Stimulated activated CD8-positive, alpha-beta memory T cell treated with anti-CD3 and anti-CD28 coated beads, Interleukin-4, amount 100 ng/mL, for 4 hours (primary cell): ENCODE measurements at places on chromosomes 4 and X.

GRCh38 chr4:5710961-5711478 lies at the start of gene EVC:
Gene EVC, plus strand, starts transcription at chr4:5711201. Its CDS starts 180 bp downstream, at chr4:5711381.
- DNase-seq = no peak

DNA sequence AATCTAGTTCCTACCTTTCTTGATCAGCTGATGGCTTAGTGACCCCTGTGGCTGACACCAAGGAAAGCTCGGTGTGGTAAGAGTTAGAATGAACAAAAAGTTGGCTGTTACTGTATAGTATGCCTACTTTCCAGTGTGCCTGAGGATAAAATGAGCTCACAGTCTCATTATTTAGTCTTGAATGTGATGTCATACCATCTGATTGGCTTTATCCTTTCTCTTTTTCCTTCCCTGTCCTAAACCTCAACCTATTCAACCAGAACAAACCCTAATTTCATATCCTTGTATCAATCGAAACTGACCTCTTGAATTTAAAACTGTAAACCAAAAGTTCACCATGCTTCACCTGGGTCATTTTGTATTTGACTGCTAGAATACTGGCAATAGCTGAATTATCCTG lies 156.4 kb downstream of the PPARGC1A start:
- no peak for DNase-seq

DNA sequence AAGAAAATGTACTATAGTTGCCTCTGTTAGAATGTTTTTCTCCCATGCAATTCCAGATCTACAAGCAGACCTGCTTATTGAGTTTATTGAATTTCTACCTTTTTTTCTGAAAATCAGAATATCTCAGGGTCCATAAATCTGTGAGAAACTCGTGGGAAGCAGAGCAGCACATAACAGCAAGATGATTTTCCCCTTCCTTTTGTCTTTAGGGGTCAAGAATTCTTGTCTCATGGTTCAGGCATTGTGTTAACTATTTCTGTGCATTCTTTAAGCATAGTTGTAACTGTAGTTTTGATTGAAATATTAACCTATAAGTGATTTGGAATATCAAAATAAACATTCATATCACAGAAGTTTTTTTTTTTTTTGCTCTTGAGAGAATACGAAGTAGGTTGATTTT lies 11.4 kb downstream of the EDNRA start:
- no peak for DNase-seq

DNA sequence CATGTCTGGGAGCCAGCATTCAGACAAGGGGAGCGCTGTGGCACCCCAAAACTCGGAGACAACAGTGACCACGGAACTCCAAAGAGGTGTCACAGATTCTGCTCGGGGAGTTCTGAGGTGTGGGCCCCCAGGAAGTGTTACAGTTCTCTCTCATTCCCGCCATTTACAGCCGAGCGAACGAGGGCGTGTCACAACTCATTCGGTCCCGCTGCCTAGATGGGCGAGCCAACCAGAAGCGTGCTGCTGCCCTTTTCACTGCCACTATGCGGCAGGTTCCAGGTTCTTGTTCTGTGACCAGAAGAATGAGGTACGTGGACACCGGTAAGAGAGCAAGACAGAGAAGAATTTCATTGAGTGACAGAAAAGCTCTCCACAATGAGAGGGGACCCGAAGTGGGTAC lies 1370.6 kb upstream of the AGA start:
- no peak for DNase-seq

DNA sequence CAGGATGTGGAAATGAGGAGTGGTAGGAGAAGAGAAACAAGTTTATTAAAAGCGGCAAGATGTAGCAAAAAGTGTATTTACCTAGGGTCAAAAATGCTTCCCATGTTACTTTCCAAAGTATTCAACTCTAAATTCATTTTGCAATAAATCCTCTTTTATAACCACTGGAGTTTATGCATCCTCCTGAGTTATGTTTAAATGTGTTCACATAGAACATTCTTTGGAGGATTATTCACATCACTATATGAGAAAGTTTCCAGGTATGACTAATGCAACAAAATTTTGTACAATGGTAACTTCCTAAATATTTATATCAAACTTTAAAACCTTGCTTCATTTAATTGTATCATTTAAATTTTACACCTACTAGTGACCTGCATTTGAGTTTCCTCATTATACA lies 870.6 kb upstream of the SLIT2 start:
- no peak for DNase-seq

DNA sequence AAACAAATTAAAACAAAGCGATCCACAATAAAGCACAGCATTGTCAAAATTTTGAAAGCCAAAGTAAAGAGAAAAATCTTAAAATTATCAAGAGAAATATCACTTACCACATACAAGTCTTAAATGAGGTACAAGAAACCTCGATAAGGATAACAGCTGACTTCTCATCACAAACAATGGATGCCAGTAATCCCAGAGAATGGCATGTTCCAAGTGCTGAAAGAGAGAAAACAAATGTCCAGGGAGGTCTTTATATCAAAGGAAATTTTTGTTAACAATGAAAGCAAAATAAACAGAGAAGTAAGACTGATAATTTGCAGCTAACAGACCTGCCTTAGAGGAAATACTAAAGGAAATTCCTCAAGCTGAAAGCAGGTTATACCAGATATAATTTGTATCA lies 460.4 kb upstream of the HS3ST1 start:
- no peak for DNase-seq

DNA sequence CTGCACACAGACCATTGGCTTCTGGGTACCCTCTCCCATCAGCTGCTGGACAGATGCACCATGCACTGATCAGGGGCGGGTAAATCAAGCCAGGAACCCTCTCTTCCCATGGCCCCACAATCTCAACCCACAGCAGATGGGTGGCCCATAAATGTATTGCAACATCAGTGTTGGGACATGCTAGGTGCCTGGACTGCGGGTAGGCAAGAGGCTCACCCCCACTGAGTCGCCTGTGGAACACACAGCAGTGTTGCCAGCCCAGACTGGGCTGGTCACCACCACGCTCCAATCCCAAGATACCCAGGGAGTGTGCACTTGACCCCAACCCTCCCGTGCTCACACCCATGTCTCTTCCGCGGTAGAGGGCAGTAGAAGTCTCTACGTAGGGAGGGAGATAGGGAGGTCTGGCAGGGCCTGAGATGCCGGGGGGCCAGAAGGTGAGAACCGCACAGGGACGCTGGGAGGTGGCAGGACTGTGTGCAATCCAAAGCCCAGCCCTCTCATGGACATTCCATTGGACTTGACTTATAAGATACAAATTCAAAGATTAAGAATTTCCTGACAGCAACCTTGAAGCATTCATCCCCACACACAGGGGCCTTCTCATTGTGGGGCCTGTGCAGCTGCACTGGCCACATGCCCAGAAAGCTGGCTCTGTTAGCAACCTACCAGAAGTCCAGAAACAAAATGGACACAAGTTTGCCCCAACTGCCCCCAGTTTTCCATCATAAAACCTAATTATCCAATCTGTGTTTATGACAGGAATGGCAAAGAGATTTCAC lies 183.7 kb downstream of the NSUN7 start:
- DNase-seq = no peak

GRCh38 chrX:124441971-124442590 lies 95.7 kb downstream of the SH2D1A start:
- no peak for DNase-seq

DNA sequence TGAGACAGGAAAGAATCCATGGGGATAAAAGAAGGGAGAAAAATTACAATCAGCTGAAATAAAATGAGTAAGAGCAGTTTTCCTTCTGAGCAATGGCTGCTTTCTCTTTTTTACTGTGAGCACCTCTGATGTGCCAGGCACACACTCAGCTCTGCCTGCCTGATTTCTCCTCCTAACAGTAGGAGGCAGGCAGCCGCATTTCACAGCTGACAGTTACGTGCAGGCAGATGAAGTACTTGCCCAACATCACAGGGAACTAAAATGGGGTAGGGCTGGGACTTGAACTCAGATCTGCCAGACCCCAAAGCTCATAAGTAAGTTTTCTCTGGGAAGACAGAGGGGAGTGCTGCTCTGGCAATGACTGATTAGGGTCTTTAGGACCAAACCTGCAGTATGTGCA lies 54.6 kb downstream of the C4orf50 start:
- no peak for DNase-seq

- peak; percentile 19 for DNase-seq
These were observed at the start of gene COX7B for GRCh38 chrX:77899081-77899828. Gene COX7B, plus strand, starts transcription at chrX:77899468. Its CDS starts 86 bp downstream, at chrX:77899554.

DNA sequence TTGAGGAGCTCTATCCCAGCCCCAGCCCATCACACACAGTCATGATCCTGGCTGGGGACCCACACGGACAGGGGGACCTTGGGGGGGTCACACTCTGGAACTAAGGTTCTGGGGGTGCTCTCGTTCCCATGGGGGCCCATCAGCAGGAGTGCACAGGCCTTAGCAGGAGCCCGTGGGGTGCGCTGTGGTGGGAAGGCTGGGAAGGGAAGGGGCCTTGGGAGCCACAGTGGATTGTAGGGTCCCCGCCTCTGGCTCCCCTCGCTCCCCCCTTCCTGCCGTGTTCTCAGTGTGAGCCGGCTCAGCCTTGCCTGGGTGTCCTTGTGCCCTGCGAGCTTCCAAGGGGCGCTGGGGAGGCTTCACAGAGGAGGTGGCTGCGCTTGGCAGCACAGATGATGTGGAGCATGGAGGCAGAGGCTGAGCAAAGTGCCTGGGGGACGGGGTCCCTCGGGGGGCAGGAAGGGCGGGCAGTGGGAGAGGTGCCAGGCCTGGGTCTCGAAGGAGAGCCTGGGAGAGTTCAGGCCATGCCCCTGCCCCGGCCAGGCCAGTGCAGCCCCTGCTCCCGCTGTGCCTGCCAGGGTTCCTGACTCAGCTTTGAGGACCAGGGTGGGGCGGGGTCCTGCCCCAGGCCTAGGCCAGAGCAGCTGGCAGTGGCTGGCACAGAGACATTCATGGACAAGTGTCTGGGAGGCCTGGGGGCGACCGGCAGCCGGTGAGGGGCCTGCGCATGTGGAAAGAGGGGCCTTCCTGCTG lies 5.5 kb upstream of the HGFAC start:
- DNase-seq = no peak

GRCh38 chrX:44265559-44265958 lies 77.9 kb downstream of the EFHC2 start:
- DNase-seq = no peak

DNA sequence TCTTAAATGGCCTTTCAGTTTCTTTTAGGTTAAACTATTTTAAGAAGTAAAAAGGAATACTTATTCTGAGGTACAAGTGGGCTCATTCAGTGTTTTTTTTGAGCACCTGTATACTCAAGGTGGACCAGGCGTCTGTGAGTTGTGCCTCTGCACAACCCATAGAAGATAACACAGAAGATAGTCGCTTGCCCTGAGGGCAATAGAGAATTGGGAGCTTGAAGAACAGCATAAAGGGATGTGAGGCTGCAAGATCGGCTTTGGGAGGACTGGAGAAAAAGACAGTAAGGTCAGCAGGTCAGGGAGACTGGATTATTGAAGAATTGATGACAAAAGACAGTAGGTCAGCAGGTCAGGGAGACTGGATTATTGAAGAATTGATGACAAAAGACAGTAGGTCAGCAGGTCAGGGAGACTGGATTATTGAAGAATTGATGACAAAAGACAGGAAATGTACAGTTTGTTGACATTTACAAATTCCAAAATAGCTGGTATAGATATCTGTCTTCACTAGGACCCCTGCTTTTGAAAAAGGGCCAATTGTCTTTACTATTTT lies 3.1 kb downstream of the CPE start:
- no peak for DNase-seq

DNA sequence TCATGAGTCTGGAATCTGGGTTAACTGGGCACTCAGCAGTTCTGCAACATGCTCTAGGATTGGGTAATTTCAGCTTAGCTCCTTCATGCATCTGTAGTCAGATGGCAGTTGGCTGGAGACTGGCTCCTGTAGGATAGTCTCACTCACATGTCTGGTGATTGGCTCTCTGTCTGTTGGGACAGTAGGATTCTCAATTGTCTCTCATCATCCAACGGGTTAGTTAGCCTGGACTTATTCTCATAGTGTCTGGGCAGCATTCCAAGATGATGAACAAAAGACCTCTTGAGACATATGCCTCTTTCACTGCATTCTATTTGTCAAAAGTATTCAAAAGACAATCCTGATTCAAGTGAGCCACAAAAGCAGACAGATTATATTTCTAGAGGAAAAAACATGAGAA lies 795.6 kb upstream of the GALNTL6 start:
- DNase-seq = no peak

DNA sequence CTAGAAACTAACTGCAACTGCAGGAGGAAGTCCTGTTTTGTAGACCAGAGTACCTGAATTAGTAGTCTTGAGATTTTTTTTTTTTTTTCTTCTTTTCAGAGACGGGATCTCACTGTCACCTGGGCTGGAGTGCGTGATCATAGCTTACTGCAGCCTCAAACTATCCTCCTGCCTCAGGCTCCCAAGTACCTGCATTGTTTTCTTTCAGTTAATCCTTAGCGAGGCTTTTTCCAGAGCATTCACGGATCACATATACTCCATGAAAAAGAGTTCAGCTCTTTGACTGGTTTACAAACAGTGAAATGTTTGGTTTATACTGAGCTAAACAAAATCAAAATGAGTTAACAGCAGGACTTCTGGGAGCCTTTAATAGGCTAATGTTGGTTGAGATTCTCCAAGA lies 45.8 kb downstream of the KLHL15 start:
- no peak for DNase-seq

- no peak for DNase-seq
These were observed 27.5 kb downstream of the RUFY3 start for GRCh38 chr4:70749313-70749712.

- DNase-seq = no peak
These were observed 659.2 kb upstream of the PITX2 start for GRCh38 chr4:111282035-111282434.

DNA sequence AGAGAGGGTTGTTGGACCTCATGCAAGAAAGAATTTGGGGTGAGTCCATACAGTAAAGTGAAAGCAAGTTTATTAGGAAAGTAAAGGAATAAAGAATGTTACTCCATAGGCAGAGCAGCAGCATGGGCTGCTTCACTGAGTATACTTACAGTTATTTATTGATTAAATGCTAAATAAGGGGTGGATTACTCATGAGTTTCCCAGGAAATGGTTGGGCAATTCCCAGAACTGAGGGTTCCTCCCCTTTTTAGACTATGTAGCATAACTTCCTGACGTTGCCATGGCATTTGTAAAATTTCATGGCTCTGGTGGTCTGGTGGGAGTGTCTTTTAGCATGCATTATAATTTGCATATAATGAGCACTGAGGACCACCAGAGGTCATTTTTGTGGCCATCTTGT lies 16.7 kb downstream of the PPP4R3C start:
- DNase-seq = no peak

- DNase-seq = no peak
These were observed 1359.5 kb downstream of the TECRL start for GRCh38 chr4:63049726-63050125.

GRCh38 chrX:47828984-47829383 lies 7.7 kb upstream of the ZNF81 start:
- no peak for DNase-seq

DNA sequence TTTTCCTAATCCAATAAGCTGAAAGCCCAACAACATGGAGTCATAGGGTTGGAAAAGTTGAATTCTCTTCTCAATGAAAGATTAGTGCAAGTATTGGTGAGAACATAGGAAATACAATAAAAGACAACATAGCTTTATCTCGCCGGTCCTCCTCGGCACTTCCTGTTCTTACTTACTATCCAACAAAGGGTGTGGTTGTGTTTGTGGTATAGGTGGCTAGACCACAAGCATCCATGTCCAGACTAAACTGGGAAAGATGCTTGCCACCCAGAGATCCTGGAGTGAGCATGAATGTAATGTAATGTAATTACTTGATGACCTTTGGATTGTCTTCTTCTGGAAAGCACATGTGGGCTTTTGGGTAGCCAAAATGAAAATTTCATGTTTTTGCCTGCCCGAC lies 223.8 kb downstream of the CPE start:
- DNase-seq = no peak

GRCh38 chr4:127448986-127449385 lies 183.8 kb upstream of the INTU start:
- DNase-seq = no peak
